SK-N-SH (cell line): ENCODE measurements at places on chromosomes 2 and 18.

GRCh38 chr2:130346041-130346740 lies 3.5 kb downstream of the IMP4 start:
- DNase-seq = no peak

DNA sequence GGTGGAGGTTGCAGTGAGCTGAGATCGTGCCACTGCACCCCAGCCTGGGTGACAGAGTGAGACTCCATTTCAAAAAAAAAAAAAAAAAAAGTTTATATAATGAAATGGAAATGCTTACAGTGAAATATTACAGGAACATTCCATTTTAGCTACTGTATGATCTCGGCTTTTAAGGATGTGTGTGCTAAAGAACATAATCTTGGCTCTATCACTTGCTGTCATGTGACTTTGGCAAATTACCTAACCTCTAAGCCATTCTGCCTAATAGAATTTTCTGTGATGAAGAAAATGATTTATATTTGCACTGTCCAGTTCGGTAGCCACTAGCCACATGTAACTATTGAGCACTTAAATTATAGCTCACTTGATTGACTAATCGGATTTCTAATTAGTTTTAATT lies 36.3 kb downstream of the SMAD4 start:
- DNase-seq = no peak

DNA sequence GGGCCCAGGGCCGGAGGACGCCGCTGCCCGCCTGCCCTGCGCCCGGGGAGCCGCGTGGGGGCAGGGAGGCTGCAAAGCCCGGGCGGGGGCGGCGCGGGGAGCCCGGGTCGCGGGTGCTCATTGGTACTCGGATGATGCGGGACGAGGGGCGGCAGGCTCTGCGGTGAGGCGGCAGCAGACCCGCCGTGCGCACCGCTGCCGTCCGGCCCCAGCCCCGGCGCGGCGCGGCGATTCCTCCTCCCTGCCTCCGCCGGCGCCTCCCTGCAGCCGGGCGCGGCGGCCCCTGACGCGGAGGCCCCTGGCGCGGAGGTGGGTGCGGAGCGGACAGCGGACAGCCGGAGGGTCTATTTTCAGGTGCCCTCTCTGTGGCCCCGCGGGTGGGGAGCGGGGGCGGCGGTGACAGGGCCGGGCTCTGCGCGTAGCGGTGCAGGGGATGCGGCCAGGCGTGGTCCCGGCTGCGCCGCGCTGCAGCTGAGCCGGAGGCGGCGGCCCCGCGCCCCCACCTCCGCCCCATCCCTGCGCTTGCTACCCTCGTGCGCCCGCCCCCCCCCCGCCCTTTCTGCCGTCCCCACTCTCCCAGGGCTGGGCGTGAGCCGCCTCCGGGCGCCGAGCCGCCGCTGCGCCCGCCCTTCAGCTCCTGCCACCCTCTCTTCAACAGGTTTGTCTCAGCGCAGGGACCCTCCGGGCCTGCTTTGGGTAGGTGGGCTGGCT lies 640 bp downstream of the SPTBN1 start:
- DNase-seq = peak; percentile 84

- DNase-seq = no peak
Measured at GRCh38 chr2:216607277-216607560, 26.0 kb upstream of the IGFBP2 start.

DNA sequence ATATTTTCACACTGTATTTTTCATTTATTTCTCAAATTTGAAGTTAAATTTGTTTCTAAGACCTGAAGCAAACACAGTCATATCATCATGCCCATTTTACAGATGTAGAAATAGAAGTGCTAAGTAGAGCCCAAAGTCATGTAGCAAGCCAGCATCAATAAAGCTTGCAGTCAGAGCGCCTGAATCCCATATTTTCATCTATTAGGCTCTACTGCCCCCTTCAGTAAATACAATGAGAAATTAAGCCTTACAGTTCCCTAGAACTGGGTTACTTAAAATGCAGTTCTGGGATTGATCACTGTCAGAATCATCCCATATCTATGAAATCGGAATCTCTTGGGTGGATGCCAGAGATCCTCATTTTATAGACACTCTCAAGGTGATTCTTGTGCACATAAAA lies 419.9 kb downstream of the TGIF1 start:
- peak; percentile 26 for DNase-seq

DNA sequence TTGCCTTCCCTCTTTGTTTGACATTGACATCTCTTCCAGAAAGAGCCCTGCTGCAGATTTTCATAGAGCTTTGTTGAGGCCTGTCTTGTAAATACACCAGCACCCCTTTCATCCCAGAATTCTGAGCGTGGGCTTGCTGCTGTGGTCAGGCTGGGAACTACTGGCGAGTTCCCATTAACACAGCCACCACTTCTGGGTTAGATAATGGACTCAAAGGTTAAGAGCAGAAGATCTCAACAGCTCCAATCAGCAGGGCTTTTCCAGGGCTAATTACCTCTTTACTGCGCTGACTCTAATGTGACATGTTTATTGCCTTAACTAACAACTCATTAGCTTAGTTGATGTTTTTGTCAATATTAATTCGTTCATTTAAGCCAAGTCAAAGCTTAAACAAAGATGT lies 235.9 kb upstream of the BOD1L2 start:
- DNase-seq = no peak

DNA sequence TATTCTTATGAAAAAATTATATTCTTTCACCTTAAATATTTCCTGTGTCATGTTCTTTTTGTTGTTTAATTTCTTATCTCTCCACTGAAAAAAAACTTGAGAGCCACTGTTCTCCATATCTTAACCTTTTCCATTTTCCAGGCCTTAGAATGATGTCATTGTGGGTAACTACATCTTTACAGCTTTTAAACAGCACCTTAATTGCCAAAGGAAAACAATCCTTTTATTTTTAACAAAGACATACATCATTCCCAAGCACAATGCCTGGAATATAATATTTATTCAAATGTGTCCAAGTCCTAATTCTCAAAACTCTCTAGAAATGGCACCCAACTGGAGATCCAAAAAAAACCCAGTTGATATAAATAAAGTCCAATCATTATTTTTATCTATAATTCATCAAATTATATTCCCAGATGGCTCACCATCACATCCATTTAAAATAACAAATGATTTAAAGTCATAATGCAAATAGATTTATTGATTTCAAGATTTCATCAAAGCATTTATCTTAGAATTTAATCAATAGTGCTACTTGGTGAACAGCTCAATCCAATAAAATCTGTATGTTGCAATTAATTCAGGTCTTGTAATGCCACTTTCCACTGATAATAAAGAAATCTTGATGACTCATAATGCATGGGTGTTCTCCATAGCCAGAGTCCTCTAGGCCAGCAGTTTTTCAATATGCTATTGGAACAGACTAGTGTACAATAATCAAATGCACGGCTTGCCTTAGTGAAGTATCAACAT lies 107.1 kb upstream of the MAPRE2 start:
- DNase-seq = no peak

- DNase-seq = no peak
Measured at GRCh38 chr2:96587843-96588242, 50.3 kb downstream of the KANSL3 start.

GRCh38 chr18:32298171-32298667 lies 108.4 kb downstream of the MEP1B start:
- peak; percentile 61 for DNase-seq

- DNase-seq = peak; percentile 52
Measured at GRCh38 chr2:11788461-11789124, 42.2 kb downstream of the LPIN1 start.

- DNase-seq = no peak
Measured at GRCh38 chr2:219539926-219540678, 3.5 kb downstream of the CHPF start.

GRCh38 chr2:148042219-148042618 lies 21.3 kb downstream of the MBD5 start:
- no peak for DNase-seq

- no peak for DNase-seq
Measured at GRCh38 chr2:49901202-49902065, 747.1 kb upstream of the FSHR start.

- DNase-seq = no peak
Measured at GRCh38 chr2:207854484-207855440, 85.1 kb upstream of the FZD5 start.

GRCh38 chr18:7221424-7222155 lies 9.3 kb upstream of the LRRC30 start:
- peak; percentile 64 for DNase-seq

DNA sequence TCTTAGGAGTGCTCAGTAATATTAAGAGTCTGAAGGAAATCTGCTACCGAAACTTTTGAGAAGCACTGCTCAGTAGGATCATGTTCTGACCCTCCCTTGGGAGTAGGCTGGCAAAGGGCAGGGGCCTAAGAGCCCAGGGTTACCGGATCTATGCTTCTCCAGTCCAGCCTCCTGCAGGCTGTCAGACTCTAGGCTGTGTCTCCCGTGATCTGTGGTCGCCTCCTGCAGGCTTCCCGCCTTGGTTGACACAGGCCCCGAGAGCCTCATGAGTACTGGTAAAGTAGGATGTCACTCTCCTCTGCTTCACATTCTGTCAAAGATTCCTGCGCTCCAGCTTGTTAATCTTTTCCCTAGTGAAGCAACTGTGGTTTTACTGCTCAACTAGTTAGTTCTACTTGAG lies 647.8 kb upstream of the RAB6C start:
- no peak for DNase-seq

DNA sequence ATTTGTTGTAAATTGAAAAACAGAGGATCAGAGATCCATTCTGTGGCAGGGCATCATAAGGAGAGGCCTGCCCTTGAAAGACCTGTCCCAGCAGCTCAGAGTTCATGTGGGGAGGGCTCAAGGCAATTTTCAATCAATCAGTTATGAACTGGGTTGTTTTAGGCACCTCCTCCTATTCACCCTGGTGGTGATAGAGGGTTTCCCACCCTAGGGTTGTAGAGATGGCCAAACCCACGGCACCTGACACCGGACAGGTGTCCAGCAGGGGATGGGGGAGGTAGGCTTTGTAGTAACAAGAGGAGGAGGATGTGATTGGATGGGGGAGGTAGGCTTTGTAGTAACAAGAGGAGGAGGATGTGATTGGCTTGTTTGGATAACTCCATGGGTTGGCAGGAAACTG lies 205.7 kb downstream of the SOCS6 start:
- DNase-seq = no peak

GRCh38 chr2:27572998-27573429 lies 9.8 kb upstream of the ZNF512 start:
- no peak for DNase-seq

DNA sequence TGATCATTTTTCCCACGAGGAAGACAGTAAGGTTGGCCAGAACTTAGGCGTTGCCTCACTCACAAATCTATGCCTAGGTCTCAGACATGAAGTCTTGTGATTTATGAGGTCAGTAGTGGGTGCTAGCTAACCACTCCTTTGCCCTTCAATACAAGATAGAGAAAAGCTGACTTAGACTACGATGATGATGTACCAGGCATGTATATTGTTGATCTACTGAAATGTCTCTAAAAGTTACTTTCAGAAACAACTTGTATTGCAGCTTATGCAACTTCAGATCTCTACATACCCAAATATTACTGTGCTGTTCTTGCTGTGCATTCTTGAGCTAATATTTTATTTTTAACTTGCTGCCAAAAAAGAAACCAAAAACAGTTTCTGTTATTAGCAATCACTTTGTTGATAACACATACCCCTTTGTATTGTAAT lies 30.6 kb downstream of the MAPRE2 start:
- DNase-seq = no peak

DNA sequence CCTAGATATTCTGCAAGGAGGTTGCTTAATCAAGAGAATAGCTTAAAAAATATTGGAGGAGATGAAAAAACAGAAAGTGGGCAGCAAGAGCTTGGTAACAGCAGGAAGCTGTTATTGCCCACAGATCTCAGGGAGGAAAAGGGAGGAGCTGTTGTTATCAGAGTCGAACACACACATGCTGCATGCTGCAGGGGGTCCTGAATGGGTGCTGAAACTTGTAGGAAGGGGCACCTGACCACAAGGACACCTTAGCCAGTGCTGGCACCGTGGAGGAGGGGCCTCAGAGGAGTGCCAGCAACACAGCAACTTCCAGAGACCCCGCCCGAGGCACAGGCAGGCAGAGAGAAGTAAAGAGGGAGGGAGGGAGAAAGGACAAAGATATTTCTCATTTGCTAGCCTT lies 332.9 kb downstream of the SOCS6 start:
- DNase-seq = no peak

- DNase-seq = no peak
Measured at GRCh38 chr2:113111121-113111520, 16.3 kb upstream of the IL1RN start.

- no peak for DNase-seq
Measured at GRCh38 chr2:106353676-106354075, 114.5 kb downstream of the RGPD3 start.

DNA sequence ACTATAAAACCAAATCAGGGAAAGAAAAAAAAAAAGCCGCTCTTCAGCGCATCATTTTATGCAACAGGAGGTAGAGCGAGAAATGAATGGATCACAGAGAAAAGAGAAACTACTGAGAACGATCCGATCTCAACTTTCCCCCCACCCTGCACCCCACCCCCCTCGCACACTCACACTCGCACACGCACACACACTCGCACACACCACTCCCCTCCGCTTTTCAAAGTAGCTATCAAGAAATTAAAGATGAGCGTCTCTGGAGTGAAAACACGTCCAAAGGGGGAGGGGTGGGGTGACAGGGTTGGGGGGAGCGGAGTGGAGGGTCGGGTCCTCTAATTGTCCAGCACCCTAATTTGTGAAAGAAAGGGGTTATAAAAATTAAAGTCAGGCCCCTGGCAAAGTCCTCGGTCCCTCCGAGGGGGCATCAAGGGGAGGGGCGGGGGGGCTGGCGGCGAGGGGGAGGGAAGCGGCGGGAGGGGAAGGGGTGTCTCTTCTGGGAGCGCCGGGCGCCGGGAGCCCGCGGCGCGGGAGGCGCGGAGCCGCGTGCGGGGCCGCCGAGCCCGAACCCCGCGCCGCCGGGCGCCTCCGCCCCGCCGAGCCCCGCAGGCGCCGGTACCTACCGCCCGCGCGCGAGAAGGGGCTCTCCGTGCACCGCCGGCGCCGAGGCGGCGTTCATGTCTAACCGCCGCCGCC lies 428 bp downstream of the TCF4 start:
- peak; percentile 76 for DNase-seq

GRCh38 chr2:56754066-56754615 lies 570.4 kb downstream of the CCDC85A start:
- DNase-seq = no peak

DNA sequence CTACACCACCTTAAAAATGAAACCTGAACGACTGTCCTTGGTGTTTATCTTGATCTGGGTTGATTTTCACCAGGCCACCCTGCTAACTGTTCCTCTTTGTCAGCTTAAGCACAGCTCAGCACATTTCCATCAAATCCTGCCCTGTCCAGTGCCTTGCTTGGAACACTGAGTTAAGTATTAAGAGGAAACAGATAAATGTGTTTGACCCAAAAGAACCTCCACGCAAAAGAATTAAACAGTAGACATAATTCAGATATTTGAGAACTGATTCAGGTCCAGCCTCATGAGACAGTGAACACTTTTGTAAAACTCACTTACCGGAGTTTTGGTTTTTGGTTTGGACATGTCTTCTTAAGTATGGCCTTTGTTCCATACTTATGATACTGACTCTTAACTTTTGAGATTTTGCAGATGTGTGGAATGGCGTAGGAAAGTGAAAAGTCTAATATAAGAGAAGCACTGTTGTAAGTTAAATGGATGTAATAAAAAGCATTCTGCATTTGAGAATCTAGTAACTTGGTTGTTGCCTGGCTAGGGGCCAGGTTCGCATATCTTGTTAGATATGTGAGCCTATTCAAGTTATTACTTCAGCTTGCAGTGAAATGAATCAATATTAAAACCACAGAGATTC lies 88.9 kb upstream of the SERPINE2 start:
- no peak for DNase-seq

GRCh38 chr18:13446024-13446423 lies 227.5 kb downstream of the LDLRAD4 start:
- DNase-seq = no peak
